ENCODE measurements at places on chromosomes 7 and 10. TPM values are rescaled to one million over a fixed set of nuclear protein-coding genes. Genes with fewer than 3 reads are reported as not detected.

- H3K27ac ChIP-seq: no peak overlapping the region
- H3K4me1 ChIP-seq: no peaks in the 10 kb centered on the region
- DNase-seq: no peak
- no peaks in the 10 kb centered on the region for H3K36me3 ChIP-seq
- no peaks in the 10 kb centered on the region for H3K27me3 ChIP-seq
These were observed 223.7 kb upstream of the PCDH15 start for GRCh38 chr10:55024713-55025112.

Gene RPEL1
- total RNA-seq: not detected

- H3K27me3 ChIP-seq: no peaks in the 10 kb centered on the region
- no peak within 1 kb of the TSS for H3K4me3 ChIP-seq
These were observed at the start of the genes DYDC1 and DYDC2 for GRCh38 chr10:80356563-80356988. Gene DYDC1 (minus strand): TSS chr10:80356755. CDS start chr10:80352601, 4,154 bp downstream. Gene DYDC2 (plus strand): TSS chr10:80356781. CDS start chr10:80362444, 5,663 bp downstream.

DNA sequence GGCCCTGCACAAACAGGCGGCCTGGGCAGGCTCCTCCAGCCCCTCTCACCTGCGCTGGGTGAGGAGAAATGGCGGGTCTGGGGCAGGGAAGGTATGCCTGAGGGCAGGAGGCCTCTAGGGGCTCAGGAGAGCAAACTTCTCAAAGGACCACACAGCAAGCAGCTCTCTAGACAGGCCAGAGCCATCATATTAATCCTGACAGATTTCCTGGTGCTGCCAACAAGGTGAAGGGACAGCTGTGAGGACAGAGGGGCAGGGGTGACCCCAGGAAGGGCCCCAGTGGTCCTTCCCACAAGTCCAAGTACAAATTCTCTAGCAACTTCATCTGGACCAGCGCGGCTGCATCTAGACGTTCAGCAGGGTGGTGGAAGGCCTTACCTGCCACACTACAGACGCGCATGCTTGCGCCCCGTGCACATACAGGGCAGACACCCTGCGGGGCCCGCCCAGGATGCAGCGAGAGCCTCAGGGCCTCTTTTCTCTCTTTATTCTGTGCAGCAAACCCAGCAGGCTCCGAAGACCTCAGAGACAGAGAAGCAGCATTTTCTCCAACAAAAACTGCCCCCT lies 62.1 kb downstream of the ZRANB1 start:
- no peaks in the 10 kb centered on the region for H3K27me3 ChIP-seq
- H3K27ac ChIP-seq: no peak overlapping the region
- H3K36me3 ChIP-seq: no peaks in the 10 kb centered on the region
- no peak overlapping the region for H3K4me3 ChIP-seq

Gene PARP12
- 96.6 TPM for total RNA-seq
